Cortex of kidney (tissue), 1 donor: ENCODE measurements at places on chromosomes 12 and 14.

- DNase-seq = no peak
These were observed 118.4 kb upstream of the EVL start for GRCh38 chr14:99946652-99947489.

DNA sequence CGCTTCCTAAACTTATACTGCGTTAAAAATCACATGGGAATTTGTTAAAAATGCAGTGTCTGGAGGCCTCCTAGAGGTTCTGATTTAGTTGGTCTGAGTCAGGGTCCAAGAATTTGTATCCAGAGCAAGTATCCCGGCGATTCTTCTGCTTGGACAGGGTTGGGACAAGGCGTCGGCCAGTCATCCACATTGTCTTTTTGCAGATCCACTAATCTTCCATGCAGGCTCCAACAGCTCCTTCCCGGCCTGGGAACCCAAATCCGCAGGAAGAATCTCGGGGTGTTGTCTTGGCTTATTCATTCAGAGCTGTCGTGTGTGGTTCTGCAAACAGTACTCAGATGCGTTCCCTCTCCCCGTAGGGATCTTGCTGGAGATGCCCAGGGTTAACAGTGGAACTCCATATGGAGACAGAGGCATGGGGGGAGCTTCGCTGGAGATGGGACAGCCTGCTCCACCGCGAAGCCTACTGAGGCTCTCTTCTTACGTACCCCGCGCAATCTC is 25.3 kb downstream of the GPRC5D start:
- no peak for DNase-seq

DNA sequence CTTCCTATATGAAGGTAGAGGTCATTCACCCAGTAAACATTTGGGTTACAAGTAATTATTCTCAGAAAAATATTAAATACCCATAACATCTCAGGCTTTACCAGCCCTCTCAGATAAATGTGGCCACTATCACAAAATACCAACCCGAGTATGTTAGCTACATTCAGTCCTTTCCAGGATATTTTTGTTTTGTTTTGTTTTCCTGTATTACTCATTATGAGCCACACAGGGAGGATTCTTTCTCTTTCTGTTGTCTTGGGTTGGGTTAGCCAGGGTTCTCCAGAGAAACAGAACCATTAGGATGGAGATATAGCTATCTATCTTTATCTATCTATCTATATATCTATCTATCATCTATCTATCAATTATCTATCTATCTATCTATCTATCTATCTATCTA is 947.6 kb upstream of the MDGA2 start:
- no peak for DNase-seq

GRCh38 chr14:94689218-94689984 is 77.2 kb downstream of the SERPINA3 start:
- no peak for DNase-seq

- no peak for DNase-seq
These were observed 110.3 kb downstream of the ADGRD1 start for GRCh38 chr12:131063960-131064359.

DNA sequence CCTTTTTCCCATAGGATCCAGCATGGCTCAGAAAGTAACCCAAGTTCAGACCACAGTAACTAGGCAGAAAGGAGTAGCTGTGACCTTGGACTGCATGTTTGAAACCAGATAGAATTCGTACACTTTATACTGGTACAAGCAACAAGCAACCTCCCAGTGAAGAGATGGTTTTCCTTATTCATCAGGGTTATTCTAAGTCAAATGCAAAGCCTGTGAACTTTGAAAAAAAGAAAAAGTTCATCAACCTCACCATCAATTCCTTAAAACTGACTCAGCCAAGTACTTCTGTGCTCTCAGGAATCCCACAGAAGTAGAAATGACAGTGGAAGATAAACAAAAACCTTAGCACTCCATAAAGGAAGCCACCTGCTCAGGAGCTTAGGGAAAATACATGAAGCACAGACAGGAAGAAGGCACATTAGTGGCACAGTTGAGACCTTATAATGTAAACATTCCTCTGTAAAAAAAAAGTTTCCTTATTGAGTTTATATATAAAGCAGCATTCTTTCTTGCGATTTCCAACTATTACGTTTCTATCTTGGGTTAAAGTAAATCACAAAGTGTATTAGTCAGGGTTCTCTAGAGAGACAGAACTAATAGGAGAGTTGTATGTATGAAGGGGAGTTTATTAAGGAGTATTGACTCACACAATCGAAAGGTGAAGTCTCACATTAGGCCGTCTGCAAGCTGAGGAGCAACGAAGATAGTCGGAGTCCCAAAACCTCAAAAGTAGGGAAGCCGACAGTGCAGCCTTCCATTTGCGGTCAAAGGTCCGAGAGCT is 398.4 kb downstream of the DAD1 start:
- no peak for DNase-seq

DNA sequence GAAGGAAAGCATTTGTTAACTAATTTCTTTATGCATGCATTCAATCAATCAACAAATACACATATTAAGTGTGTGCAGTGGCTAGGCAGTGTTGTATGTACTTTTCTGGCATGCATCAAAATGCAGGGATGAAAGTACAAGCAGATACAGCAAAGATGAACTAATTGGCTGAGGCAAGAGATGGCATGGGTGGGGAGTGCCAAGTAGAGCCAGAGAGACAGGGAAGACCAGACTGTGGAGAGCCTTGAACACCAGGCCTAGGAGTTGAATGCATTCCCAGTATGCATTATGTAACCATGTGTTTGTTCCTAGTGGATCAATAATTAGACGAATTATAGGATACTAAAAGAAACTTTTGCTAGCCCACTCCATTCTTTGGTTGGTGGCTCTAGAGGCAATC is 17.3 kb upstream of the LMNTD1 start:
- DNase-seq = no peak

- DNase-seq = no peak
These were observed 1.3 kb upstream of the OR4M1 start for GRCh38 chr14:19771895-19772430.

- no peak for DNase-seq
These were observed 39.3 kb upstream of the RTRAF start for GRCh38 chr14:51950007-51950406.

DNA sequence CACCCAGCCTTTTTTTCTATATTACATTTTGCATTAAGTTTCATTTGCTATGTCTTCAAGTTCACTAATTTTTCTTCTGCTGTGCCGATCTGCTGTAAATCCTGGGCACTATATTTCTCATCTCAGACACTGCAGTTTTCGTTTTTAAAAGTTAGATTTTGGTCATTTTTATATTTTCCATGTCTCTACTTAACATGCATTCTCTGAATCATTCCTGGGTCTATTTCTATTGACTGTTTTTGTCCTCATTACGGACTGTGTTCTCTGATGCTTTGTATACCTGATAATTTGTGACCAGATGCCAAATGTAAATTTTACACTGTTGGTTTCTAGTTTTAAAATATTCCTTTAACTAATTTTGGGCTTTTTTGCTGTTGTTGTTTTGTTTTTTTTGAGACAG is 64.5 kb downstream of the R3HDM2 start:
- DNase-seq = no peak

DNA sequence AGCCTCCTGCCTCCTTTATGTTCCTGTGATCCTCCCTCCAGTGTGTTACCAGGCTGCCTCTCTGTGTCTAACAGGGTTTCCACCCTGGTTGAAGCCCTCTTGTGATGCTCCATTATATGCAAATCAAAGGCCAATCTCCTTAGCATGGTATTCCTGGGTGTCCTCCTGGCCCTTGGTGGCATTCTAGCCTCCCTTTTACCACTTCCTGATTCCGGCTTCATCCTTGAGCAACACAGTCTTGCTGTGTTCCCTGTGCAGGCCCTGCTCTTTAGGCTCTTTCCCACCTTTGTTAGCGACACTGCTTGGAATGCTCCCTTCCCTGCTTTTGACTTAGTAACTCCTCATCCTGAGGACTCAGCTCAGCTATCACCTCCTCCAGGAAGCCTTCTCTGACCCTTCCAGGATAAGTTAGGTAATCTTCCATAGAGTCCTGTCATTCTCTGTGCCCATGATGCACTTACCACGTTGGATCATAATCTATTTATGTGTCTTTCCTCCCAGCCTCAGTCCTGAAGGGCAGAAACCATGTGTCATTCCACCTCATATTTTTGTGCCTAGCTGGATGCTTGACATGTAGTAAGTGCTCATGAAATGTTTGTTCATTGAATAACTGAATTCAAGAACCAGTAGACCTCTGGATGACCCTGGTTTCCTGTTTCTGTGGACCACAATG is 37.3 kb downstream of the PRKCH start:
- no peak for DNase-seq

DNA sequence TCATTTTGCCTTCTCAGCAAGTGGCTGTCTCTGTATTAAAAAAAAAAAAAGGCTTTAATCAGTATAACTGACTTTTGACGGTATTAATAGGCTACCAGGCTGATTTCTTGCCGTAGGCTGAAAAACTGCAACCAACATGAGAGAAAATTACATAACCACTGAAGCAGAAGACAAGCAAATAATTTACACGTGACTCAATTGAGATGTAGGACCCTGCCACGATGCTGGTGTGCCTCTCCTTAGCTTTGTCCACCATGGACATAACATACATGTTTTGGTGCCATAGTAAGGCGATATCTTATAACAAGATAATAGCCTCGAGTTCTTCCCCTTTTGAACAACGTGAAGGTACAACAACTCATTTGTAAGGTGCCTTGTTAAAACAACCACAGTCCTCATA is 88.7 kb upstream of the GRIP1 start:
- DNase-seq = no peak

- DNase-seq = no peak
These were observed 105.4 kb downstream of the FBXL14 start for GRCh38 chr12:1488908-1489381.

- DNase-seq = no peak
These were observed 72.4 kb downstream of the PLXNC1 start for GRCh38 chr12:94220804-94221203.

GRCh38 chr14:95421741-95422140 is 94.7 kb downstream of the SYNE3 start:
- no peak for DNase-seq

DNA sequence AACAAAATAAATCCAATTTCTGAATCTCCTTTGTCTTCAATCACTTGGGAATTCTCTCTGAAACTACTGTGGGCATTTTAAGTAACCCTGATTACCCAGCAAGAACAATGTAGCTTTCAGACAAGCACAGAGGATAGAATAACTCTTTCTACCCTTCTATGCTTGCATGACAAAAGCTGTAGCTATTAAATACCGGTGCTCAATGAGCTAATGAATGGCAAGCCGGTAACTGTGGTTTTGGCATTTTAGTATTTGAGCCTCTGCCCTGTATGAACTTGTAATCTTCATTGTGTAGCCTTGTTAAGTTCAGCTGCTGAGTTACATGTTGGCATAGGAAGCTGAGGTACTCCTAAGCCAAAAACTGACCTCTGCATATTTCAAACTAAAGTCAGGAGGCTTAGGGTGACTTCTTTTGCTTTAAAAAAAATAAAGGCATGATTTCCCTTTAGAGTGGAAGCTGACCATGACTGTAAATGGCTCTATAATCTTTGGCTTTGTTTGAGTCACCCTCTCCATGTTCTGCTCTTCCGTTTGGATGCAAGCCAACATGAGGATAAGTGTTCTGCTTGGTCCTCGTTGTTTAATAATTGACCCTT is 171.0 kb upstream of the HIF1A start:
- DNase-seq = no peak

DNA sequence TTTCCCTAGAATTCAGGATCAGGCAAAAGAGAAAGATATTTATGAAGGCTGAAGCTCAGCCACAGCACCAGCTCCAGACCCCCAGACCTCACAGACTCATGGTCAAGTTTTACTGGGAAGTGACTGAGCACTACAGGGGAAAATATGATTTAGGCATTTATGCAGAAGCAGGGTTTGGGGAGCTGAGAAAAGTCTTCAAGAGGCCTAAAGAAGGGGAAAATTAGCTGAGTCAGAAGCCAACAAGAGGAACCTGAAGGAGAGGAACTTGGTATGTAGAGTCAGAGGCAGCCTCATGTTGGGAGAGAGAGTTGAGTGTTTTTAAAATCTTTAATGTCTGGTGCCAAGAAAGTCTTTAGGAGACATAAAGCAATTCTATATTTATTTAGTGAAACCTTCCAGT is 63.0 kb downstream of the FOS start:
- no peak for DNase-seq

- no peak for DNase-seq
These were observed 19.7 kb downstream of the PTPN21 start for GRCh38 chr14:88535149-88535548.

DNA sequence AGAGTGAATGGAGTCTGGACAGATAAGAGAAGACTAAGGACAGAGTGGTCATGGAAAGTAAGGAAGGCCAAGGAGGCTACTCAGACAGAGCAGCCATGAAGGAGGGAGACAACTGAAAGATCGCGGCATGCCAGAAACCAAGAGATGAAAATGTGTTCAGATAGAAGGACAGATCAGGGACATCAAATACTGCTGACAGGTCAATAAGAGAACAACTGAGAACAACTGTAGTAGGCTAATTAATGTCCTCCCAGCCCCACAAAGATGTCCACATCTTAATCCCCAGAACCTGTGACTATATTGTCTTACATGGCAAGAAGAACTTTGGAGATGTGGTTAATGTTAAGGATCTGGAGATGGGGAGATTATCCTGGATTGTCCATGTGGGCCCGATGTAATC is 15.0 kb upstream of the HELB start:
- no peak for DNase-seq

GRCh38 chr12:50642035-50642451 is 121.9 kb upstream of the ATF1 start:
- DNase-seq = no peak

- no peak for DNase-seq
These were observed 14.5 kb upstream of the CLEC4A start for GRCh38 chr12:8108808-8109398.

DNA sequence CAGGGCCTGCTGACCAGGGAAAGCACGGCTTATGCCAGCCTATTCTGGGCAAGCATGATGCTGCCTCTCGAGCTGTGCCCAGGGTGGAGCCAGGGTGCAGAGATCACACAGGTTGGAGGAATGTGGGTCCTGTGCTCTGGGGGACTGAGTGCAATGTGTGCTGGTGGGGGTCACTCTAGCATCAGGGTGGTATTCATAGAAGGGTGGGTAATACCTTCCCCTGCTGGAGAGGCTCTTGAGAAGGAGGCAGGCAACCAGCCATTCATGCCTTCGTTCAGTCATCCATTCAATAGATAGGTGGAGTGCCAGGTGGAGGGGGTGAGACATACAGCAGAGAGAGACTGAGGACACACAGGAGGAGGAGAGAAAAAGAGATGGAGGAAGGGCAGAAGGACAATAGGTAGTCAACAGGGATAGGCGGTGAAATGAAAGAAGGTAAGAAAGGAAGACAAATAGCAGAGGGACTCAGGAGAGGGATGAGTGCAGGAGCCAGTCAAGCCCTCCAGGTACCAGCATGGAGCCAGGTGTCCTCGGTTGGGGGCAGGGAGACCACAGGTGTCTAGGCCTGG is 5.2 kb upstream of the ZNF385A start:
- no peak for DNase-seq
